ENCODE measurements at places on chromosomes 2 and 18. TPM values are rescaled to one million over a fixed set of nuclear protein-coding genes. Genes with fewer than 3 reads are reported as not detected.

Gene RAD51AP2
- 0.39 TPM for polyA plus RNA-seq

Gene SMC6
- 38.3 TPM for polyA plus RNA-seq

Gene FAM228A
- polyA plus RNA-seq: 0.22 TPM

Gene ATP8B1
- 5.4 TPM for polyA plus RNA-seq

Gene UPP2
- not detected for polyA plus RNA-seq

Gene ORC2
- 11.4 TPM for polyA plus RNA-seq

Gene MC2R
- 0.07 TPM for polyA plus RNA-seq

Gene CLK1
- polyA plus RNA-seq: 117 TPM

Gene ALKAL2
- 1.6 TPM for polyA plus RNA-seq

Gene PAX3
- polyA plus RNA-seq: 0.29 TPM

Gene SNED1
- polyA plus RNA-seq: 2.0 TPM

Gene CD8B2
- polyA plus RNA-seq: 0.18 TPM

Gene NTSR2
- polyA plus RNA-seq: not detected

Gene UBR3
- polyA plus RNA-seq: 39.7 TPM

Gene ZNF396
- 1.5 TPM for polyA plus RNA-seq

Gene SF3B6
- polyA plus RNA-seq: 97.1 TPM

Gene FZD7
- 28.4 TPM for polyA plus RNA-seq

Gene GREB1
- 8.7 TPM for polyA plus RNA-seq

Gene ICOS
- not detected for polyA plus RNA-seq

Gene EIF5B
- polyA plus RNA-seq: 53.0 TPM

Gene SPC25
- 12.1 TPM for polyA plus RNA-seq

Gene CSRNP3
- 12.4 TPM for polyA plus RNA-seq

Gene STON1
- polyA plus RNA-seq: 10.2 TPM
